ENCODE measurements at places on chromosomes 3 and 15. TPM values are rescaled to one million over a fixed set of nuclear protein-coding genes. Genes with fewer than 3 reads are reported as not detected.
A peak's percentile ranks its signal among the peaks of the same experiment; 100 is the strongest.

- H3K27me3 ChIP-seq: no peaks in the 10 kb centered on the region
- no peaks in the 10 kb centered on the region for H3K36me3 ChIP-seq
- no peak overlapping the region for H3K4me3 ChIP-seq
- H3K4me1 ChIP-seq: peaks cover 55% of the 10 kb centered on the region
- no peak overlapping the region for H3K27ac ChIP-seq
These were observed 13.9 kb downstream of the FILIP1L start for GRCh38 chr3:100100425-100100824.

Gene FAM81A
- 16.0 TPM for total RNA-seq

- no peak for DNase-seq
- H3K4me1 ChIP-seq: peaks cover 4% of the 10 kb centered on the region
- no peak overlapping the region for H3K4me3 ChIP-seq
- H3K27ac ChIP-seq: no peak overlapping the region
These were observed 226.5 kb upstream of the NANOGP8 start for GRCh38 chr15:35311615-35312014.

Gene ARL14
- total RNA-seq: 104 TPM

Gene TRPC1
- total RNA-seq: 10.9 TPM

Gene CHRNA5
- total RNA-seq: 34.9 TPM

DNA sequence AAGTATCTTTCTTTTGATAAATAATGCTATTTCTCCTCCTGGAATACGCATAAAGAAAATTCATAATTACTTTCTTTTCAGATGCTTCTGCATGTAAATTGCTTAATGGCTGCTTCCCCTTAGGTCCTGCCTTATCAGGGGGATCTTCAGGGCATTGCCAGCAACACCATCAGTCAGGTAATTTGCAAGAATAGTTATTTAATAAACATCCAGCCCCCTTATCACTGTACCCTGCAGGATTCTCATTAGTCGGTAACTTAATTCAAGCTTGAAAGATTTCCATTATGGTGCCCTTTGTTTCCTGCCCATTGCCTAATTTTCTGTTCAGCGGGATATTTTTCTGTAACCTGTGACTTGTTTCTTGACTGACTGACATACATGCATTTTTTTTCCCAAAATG, 414.5 kb downstream of the MFSD1 start:
- H3K4me1 ChIP-seq: no peaks in the 10 kb centered on the region
- DNase-seq: no peak
- H3K27ac ChIP-seq: no peak overlapping the region
- no peak overlapping the region for H3K4me3 ChIP-seq
- H3K36me3 ChIP-seq: no peaks in the 10 kb centered on the region

Gene SH3GL3
- total RNA-seq: 0.24 TPM

- H3K27ac ChIP-seq: no peak overlapping the region
- DNase-seq: no peak
- H3K4me1 ChIP-seq: no peaks in the 10 kb centered on the region
- H3K27me3 ChIP-seq: no peaks in the 10 kb centered on the region
These were observed 37.9 kb downstream of the TJP1 start for GRCh38 chr15:29784413-29784812.

- no peak overlapping the region for H3K4me3 ChIP-seq
- no peak overlapping the region for H3K27ac ChIP-seq
- no peaks in the 10 kb centered on the region for H3K4me1 ChIP-seq
- no peaks in the 10 kb centered on the region for H3K36me3 ChIP-seq
These were observed 27.1 kb downstream of the SLC12A1 start for GRCh38 chr15:48233246-48233645.

Gene PRR20G
- not detected for total RNA-seq

Gene PLA2G4D
- total RNA-seq: not detected

DNA sequence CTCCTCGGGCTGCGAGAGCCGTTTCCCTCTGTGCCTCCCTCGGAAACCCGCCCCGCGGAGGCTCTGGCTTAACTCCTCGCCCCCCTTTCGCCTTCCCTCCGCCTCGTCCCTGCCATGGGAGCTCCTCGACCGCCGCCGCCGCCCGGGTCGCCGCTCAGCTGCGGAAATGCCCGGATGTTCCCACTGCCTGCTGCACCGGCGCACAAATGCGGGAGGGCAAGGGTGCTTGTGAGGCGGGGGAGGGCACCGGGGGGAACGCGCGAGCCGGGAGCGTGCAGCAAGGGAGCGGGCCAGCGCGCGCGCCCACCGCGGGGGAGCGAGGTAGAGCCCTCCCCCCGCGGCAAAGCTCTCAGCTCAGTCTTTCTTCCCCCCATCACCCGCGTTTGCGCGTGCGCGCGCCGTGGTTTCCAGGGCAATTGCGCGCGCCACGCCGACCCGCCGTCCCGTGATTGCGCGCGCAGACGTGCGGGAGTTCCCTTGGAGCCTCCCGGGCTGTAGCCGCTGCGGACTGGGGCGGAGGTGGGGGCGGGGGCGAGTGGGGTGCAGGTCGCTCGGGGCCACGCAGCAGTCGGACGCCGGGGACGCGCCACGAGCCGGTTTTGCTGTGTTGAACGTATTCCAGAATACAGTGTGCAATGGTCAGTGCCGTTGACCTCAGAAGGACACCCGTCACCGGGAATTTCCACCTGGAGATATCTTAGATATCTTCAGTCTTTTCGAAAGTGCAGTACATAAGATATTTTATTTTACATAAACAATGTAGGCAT, at the start of gene DMXL2:
Gene DMXL2 (minus strand): TSS at position 168 of the 767 bp plus-strand sequence. CDS start 226 bp downstream, outside the sequence.
- peak within 1 kb of the TSS; percentile 96 for H3K4me3 ChIP-seq
- no peaks in the 10 kb centered on the region for H3K27me3 ChIP-seq
- H3K36me3 ChIP-seq: peaks cover 23% of the 10 kb centered on the region
- H3K4me1 ChIP-seq: peaks cover 18% of the 10 kb centered on the region
- H3K27ac ChIP-seq: peak within 1 kb of the TSS; percentile 60
- peak; percentile 79 for DNase-seq

DNA sequence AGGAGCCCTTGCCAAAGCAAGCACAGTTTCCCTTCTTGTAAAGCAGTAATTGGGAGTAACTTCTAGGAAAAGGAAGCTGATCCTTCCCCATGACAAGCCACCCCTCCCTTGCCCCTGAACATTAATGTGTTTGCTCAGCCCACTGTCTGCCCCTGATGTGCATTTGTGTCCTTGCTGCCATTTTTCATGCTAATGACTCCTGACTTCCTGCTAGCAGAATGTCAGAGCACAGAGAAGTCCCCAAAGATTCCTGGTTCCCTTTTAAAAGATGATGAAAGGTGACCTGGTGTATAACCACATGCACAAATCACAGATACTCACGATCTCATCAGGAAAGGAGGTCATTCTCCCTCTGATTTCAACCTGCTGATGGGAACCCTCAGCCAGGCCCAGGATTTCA, 44.2 kb upstream of the WNT5A start:
- DNase-seq: no peak
- H3K36me3 ChIP-seq: no peaks in the 10 kb centered on the region
- no peaks in the 10 kb centered on the region for H3K4me1 ChIP-seq
- no peak overlapping the region for H3K4me3 ChIP-seq
- H3K27me3 ChIP-seq: no peaks in the 10 kb centered on the region
